Left lobe of liver (tissue), 2 donors: ENCODE measurements at places on chromosomes 7 and 10.

GRCh38 chr10:13518076-13518692 is 10.6 kb downstream of the BEND7 start:
- no peak for DNase-seq

GRCh38 chr10:50536617-50537240 is 87.0 kb downstream of the SGMS1 start:
- DNase-seq = no peak

DNA sequence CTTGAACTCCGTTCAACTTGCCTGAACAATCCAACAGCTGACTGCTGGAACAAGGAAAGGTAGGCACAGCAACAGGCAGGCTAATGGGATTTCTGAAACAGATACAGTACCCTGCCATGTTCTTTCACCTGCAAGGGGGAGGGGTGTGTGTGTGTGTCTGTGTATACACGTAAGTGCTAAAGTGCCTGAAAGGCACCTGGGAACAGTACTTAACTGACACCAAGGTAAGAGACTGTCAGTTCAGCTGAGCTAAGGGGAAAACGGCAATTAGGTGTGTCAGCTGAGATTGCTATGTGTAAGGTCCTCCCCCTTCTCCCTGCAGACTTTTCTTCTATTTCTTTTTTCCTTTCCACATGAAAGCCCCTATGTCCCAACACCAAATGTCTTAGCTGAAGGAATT is 27.0 kb downstream of the NAMPT start:
- DNase-seq = no peak

- DNase-seq = no peak
Observed at GRCh38 chr7:42746214-42746613, 165.7 kb downstream of the C7orf25 start.

GRCh38 chr10:23826421-23826820 is 382.5 kb upstream of the KIAA1217 start:
- no peak for DNase-seq

DNA sequence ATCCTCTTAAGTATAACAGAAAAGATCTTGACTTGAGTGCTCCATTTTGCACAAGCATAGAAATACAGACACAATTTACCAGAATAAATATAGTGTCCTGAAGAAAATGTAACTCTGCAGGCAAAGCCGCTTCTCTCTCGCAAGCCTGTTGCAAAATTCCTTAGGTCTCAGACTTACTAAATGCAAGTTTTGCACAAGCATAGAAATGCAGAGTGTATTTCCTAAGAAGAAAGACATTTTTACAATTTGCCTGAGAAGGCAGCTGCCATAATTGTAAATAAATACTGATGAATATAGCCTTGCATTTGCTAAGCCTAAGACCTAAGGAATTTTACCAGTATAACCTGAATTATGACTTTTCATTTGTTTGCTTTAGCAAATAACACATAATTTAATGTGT is 67.1 kb downstream of the AGMO start:
- DNase-seq = no peak

DNA sequence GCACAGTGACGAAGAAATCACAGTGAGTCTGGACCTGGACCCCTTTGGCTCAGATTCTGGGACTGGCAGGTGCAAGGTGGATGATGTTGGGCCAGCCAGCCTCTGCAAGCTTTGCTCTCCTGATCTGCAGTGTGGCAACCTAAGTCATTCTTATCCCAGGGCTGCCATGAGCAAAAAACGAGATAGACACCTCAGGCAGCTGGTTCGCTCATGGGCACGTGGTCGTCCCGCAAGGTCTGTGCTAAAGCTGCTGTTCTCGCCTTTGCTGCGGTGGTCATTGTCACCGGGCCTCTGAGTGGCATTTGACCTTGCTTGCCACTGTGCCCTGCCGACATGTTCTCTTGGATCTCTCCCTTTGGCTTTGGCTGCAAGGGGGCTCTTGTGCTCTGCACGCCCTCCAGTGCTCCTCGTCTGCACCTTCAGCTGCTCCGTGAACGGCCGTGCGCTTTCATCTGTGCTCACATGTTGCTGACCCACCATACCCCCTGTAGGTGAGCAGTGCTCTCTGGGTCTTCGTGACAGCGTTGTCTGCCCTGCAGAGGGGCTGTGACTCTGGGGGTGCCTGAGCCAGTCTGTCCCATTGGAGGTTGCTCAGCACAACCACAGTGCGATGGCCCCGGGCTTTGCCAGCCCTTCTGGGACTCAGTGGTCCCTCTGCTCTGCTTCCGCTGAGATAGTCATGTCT is 317.0 kb downstream of the GLRX3 start:
- DNase-seq = peak; percentile 28

- DNase-seq = no peak
Observed at GRCh38 chr7:24152356-24152755, 131.6 kb upstream of the NPY start.

GRCh38 chr10:25130906-25131305 is 43.9 kb upstream of the GPR158 start:
- DNase-seq = no peak

DNA sequence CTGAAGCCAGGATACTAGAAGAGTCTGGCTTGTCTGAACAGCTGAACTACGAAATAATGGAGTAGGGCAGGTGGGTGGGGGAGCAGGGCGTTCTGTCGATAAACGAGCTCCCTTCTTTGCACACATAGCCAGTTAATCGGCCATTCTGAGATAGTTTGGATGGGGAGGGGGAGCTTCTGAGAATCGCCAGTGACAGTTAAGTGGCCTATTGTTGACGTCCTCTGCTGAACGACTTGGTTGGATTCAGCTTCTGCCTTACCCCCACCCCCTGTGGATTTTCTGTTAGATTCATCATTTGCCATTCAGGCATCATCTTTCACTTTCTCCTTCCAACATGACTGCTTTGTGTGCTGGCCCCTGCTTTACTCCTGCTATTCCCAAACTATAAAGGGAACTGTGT is 520 bp downstream of the CPA5 start:
- DNase-seq = no peak

GRCh38 chr7:24729365-24730017 is 27.8 kb downstream of the GSDME start:
- DNase-seq = no peak

DNA sequence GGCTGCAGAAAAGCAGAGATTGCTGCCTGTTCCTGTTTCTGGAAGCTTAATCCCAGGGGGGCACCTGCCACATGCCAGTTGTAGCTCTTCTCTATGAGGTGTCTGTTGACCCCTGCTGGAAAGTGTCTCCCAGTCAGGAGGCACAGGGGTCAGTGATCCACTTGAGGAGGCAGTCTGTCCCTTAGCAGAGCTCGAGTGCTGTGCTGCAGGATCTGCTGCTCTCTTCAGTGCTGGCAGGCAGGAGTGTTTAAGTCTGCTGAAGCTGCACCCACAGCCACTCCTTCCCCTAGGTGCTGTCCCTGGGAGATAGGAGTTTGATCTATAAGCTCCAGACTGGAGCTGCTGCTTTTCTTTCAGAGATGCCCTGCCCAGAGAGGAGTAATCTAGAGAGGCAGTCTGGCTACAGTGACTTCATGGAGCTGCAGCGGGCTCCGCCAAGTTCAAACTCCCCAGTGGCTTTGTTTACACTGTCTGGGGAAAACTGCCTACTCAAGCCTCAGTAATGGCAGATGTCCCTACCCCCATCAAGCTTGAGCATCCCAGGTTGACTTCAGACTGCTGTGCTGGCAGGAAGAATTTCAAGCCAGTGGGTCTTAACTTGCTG is 57.6 kb upstream of the CROT start:
- DNase-seq = no peak

DNA sequence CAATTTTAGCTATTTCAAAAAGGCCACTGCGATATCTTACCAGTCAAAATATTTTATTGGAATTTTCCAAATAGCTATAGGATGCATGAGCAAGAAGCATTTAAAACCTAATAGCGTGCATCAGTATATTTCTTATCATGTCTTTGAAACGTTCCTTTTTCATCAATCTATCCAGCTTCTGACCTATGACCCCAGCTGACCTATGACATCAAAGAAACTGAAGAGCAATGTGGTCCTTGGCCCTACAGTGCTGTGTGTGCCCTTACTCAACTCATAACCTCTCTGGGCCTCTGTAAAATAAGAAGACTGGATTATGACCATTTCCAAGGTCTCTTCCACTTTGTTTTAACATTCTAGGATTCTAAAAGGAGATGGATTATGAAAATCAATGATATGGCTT is 118.2 kb downstream of the ZNF22 start:
- no peak for DNase-seq

DNA sequence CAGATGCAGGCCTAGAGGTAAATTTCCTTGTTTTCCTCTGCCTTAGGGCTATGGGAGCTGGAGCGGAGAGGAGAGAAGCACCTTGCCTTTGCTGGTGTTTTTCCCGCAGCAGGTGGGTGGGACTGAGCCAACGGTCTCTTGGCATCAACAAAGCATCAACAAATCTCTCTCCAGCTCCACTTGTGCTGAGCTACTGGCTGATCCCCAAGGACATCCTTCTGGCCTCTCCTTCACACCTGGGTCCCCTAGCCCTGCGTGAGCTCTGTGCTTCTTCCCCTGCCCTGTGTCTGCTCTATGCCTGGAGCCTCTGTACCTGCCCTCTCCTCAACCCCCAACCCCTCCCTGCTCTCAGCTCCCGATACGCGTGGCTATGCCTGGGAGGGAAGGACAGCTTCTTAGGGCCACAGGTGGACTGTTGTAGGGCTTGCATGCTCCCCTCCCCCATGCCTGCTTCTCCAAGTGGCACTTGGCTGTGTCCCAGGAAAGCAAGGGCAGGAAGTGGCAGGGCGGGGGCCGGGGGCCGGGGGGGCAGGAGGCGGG is 3.2 kb upstream of the CLDN4 start:
- no peak for DNase-seq

DNA sequence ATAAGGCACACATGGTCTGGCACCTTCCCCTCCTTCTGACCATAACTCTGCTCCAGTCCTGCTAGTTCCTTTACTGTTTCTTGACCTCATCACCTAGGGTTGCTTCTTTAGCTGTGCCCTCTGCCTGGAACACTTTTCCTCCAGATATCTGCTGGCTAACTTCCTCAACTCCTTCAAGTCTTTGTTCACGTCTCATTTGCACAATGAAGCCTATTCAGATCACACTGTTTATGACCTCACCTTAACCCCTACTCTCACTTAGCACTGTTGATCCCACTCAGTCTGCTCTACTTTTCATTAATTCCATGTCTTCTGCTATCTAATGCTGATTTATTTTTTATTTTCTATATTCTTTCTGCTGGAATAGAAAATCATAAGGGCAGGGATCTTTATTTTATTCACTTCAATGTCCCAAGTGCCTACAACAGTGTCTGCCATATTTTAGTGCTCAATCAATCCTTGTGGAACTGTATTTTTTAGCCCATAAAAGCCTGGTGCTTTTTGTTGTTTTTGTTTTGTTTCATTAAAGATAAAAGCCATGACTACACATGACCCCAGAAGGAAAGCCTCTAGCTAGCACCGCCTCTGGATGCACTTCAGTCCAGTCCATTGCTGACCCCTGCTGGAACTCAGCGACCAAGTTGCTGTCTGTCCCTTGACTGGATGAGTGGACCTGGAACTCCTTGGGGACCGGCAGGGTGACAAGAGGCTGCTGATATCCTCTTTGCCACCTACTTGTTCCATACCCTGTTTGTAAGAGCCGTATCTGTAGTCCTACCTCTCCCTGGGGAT is 12.3 kb downstream of the KLF14 start:
- peak; percentile 58 for DNase-seq

DNA sequence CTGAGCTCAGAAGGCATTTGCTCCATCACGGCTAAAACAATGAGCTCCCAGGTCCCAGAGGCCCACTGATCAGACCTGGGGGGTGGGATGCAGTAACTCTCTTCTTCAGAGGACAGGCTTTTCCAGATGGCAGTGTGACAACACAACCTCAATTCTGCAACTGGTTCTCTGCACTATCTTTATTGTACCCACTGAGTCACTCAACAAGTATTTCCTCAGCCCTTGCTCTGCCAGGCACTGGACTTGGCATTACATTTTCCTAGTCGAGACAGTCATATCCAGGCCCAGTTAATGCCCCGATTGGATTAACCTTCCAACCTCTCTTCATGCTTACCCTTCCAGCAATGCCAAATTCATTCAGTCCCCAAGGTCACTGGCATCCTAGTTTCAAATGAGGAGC is 72.6 kb downstream of the JAZF1 start:
- no peak for DNase-seq

DNA sequence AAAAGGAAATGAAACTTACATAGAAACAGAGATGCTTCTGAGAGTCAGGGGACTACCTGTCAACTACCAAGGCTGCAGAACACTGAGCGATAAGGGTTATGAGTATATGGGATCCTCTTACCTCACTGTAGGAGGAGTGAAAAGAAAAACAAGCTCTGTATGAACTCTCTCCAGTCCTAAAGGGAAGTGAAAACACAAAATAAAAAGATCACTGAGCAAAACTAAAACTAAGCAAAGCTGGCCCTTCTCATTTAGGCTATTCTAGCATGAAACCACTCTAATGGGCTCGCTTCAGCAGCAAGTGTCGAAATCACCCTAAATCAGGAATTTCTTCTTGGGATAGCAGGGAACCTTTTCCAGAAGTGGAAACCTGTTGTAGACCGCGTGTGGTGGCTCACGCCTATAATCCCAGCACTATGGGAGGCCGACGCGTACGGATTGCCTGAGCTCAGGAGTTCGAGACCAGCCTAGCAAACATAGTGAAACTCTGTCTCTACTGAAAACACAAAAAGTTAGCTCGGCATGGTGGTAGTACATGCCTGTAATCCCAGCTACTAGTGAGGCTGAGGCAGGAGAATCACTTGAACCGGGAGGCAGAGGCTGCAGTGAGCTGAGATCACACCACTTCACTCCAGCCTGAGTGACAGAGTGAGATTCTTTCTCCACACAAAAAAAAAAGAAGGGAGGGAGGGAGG is 27.0 kb downstream of the DCLRE1C start:
- DNase-seq = no peak

DNA sequence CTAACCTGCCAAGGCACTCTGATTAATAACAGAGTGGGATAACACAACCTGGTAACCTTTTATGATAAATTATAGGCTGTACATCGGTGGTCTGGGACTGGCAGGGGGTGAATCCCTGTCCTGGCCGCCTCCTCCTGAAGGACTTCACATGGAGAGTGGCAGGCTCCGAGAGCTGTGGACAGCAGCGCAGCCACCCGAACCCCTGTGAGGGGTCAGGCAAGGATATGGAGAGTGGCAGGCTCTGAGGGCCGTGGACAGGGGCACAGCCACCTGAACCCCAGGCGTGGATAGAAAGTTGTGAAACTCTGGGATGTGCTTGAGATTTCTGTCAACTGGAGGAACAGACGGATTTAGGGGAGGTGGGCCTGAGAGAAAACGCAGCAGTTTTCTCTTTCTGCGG is 107.0 kb upstream of the MGMT start:
- no peak for DNase-seq

DNA sequence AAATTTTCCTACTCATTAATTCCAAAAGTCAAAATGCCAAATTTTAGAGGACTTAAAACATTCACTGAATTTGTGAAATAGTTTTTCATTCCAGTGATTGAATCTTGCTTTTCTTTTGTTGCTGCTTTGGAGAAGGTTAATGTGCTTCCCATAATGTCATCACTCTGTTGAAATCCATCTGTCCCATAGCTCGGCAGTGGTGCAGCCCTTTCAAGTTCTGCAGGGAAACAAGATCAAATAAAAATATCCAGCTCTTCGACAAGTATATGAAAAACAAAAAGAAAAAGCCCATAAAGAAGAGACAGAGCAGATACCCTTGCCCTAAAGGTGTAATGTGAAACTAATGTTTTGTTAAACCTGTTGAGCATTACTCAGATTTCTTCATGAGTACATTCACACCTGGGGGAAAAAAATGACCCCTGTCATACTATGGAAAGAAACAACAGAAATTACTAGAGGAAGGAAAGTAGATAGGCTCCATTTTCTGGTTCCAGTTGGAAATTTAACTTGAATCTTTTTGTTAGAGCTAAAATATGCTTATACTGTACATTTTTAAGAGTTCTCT is 35.1 kb downstream of the AGR3 start:
- no peak for DNase-seq

GRCh38 chr10:132463333-132464255 is 66.6 kb downstream of the PWWP2B start:
- no peak for DNase-seq

- DNase-seq = peak; percentile 28
Observed at GRCh38 chr10:48232717-48233447, 41.6 kb downstream of the FRMPD2 start.
